ENCODE measurements at places on chromosomes 4 and X.

- DNase-seq, result no peak
Measured at GRCh38 chrX:106948641-106949040, 28.4 kb downstream of the CLDN2 start.

DNA sequence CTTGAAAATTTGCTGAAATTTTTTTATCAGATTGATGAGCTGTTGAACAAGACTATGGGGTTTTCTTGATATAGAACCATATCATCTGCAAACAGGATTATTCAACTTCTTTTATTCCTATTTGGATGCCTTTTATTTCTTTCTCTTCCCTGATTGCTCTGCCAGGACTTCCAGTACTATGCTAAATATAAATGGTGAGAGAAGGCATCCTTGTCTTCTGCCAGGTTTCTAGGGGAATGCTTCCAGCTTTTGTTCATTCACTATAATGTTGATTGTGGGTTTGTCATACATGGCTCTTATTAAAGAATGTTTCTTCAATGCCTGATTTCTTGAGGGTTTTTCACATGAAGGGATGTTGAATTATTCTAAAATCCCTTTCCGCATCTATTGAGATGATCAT lies 1139.5 kb downstream of the FAM133A start:
- no peak for DNase-seq

- DNase-seq, result no peak
Measured at GRCh38 chr4:138803051-138803450, 212.5 kb upstream of the NOCT start.

- peak; percentile 13 for DNase-seq
Measured at GRCh38 chr4:183342541-183343533, 20.6 kb upstream of the CLDN24 start.

Data from activated T-cell treated with anti-CD3 and anti-CD28 coated beads, Interleukin-2, amount 50 U/mL, for 72 hours (primary cell).